ENCODE measurements at places on chromosomes 2 and 18.

GRCh38 chr18:3350021-3350420, 88.1 kb downstream of the MYL12B start:
- no peak for DNase-seq

DNA sequence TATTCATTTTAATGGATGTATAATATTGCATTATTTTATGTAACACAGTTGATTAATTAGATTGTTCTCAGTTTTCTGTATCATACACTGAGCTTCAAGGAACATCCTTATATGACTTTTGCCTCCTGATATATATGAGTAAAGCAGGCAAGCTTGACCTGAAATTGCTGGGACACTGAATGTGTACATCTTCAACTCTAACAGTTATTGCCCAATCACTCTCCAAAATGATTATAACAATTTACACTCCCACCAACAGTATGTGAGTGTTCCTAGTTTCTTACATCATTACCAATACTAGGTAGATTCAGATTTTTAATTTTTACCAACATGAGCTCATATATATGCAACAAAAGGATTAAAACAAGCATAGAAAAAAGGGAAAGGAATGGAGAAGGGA, 379.4 kb downstream of the SETBP1 start:
- DNase-seq, result no peak

DNA sequence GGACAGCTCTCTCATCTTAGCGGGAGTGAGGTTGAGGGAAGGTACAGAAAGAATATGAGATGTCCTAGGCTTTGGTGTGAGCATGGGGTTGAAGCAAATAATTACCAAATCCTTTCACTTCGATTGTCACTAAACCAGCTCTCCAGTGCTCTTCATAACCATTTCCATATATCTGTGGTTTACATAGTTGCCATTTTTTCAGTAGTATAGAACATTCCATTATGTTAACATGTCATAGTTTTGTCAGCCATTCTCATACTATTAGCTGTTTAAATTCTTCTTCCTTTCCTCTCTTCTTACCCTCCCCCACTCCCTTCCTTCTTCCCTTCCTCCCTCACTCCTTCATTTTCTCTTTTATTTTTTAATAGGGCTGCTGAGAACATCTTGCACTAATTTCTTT, 205.9 kb downstream of the BABAM2 start:
- DNase-seq, result no peak

GRCh38 chr2:108579623-108580022, 45.4 kb downstream of the LIMS1 start:
- peak; percentile 60 for DNase-seq

- DNase-seq, result no peak
These were observed 13.6 kb upstream of the APCDD1 start for GRCh38 chr18:10440884-10441283.

- DNase-seq, result no peak
These were observed 46.9 kb downstream of the ODC1 start for GRCh38 chr2:10400978-10401951.

DNA sequence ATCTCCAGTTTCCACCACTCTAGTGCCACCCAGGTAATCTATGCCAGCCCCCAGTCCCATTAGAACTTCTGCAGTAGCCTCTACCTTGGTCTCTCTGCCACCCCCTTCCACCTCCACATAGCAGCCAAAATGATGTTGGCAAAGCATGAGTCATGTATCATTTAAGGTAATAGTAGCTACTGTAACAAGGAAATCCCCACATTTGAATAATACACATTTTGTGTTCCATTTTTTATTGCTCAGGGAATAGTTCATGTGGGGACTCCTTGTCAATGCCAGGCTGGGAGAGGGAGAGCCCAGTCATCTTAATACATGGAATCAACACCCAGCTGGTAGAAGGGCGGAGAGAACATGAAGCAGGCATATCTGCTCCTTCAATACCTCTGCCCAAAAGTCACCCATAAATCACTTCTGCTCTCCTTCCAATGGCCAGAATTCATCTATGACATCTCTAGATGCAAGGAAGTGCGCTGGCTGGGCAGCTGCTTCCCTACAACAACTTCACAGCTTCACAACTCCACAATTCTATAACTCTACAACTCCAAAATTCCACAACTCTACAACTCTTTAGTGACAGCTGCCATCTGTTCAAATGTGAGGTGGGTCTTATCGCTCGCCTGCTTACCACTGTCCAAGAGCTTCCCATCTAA, 70.6 kb upstream of the GLS start:
- peak; percentile 20 for DNase-seq

DNA sequence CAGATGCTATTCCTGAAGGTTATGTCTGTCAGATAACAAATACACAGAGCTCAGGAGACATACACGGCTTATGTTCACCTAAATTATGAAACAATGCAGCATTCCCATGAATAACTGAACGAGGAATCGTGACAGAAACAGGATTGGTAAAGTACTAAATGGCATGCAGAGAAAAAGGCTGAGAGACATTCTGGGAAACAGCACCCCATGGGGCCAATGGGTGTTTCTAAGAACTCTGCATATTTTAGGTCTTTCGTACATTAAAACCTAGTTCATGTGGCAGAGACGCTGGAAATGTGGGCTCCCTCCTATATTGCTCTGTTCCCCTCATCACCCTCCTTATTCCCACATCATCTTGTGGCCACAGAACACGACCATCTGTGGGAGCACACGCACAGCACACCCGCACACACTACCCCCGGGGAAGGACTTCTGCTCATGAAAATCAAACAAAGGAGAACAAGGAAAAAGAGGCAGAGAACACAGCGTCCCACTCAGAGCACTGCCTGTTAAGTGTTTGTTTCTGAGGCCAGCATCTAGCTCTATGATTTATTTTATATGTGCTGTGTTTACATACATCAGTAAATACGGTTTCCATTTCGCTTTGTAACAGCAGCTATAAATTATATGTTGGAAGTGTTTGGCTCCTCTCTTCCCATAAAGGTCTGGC, 143.6 kb downstream of the AFF3 start:
- DNase-seq, result no peak

DNA sequence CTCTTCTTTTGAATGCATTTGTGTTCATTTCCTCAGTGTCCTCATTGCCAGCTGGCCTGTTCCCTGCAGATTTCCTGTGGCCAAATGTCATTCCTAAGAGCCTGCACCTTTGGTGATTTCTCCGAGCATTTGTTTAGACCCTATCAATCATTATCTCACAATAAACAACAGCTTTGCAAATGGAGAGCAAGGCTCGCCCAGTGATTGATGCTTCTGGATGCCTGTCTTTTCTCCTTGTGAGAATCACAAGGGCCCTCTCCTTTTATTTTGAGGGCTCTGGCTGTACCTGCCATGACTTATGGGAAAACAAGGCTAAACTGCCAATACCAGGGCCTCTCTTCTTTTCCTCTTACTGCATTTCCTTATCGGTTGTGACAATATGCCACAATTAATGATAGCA, 1454.4 kb upstream of the CELF4 start:
- no peak for DNase-seq

Measured in M059J (cell line).